Activated CD8-positive, alpha-beta T cell treated with anti-CD3 and anti-CD28 coated beads for 36 hours (primary cell): ENCODE measurements at places on chromosomes 11 and 22. TPM values are rescaled to one million over a fixed set of nuclear protein-coding genes. Genes with fewer than 3 reads are reported as not detected.

TRIM77 gene
- not detected for total RNA-seq

NRIP3 gene
- 1.1 TPM for total RNA-seq

RIC3 gene
- 7.7 TPM for total RNA-seq

PGA5 gene
- not detected for total RNA-seq

OR52N4 gene
- 0.47 TPM for total RNA-seq

SUSD2 gene
- 0.65 TPM for total RNA-seq

GRCh38 chr11:56906683-56907148, 82.0 kb upstream of the OR5AK2 start:
- no peak for DNase-seq

- peak; percentile 69 for DNase-seq
Observed at GRCh38 chr11:12087075-12088004, 23.1 kb upstream of the MICAL2 start.

GRCh38 chr22:29079218-29079901, 6.5 kb downstream of the KREMEN1 start:
- DNase-seq, result no peak

DNA sequence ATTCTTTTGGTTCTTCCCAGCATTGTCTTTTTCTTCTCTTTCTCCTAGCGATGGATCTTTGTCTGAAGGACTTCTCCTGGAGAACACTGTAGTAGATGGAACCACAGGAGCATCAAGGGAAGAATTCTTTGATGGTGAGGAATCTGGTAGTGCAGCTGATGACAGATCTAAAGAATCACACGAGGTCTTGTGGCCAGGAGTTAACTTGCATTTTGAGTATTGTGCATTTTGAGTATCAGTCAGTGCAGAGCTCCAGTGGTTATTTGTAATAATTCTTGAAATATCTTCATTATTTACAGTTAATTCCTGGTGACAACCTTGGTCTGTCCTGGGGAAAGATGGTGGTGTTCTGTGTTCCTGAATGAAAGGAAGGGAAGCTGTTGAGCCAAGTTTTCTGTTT, 14.5 kb upstream of the POGLUT3 start:
- DNase-seq, result no peak

DNA sequence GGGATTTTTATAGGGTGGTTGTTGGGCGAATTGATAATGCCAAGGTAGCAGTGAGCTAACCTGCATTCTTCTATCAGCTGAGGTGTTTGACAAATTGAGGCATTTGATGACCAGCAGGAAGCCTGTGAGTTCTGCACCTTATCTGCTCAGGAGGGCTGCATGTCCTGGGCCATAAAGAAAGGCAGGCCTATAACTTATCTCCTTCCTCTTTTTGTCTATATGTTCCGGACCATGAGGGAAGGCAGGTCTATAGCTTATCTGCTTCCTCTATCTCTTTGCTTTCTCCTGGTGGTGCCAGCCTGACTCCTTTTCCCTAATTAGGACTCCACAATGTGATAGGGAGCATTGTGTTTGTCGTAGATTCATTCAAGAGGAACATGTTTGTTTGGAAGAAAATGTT, 8.6 kb upstream of the JAM3 start:
- no peak for DNase-seq

- no peak for DNase-seq
Observed at GRCh38 chr11:103798446-103798845, 238.0 kb upstream of the DDI1 start.

DNA sequence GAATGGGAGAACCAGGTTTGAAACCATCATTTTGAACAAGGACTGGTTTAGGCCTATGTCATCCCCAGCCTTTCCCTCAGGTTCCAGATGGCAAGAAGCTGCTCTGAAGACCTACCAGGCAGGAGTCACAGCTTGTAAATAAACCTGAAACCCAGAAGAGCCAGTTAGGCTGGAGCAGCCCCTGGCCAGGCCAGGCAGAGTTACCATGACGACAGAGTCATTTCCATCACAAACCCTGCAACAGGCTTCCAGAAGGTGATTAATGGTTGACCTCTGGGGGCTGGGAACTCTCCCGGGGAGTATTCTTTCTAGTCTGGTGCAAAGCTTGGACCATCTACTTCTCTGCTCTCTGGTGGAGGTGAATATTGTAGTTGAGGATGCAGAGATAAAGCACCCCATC, 164.1 kb upstream of the NCAM1 start:
- no peak for DNase-seq

GRCh38 chr11:102900346-102900745, 25.6 kb upstream of the MMP12 start:
- no peak for DNase-seq

GRCh38 chr22:48772286-48772907, 1055.3 kb downstream of the BRD1 start:
- DNase-seq, result no peak

- peak; percentile 28 for DNase-seq
Observed at GRCh38 chr22:26542831-26543230, 30.6 kb upstream of the TFIP11 start.

DNA sequence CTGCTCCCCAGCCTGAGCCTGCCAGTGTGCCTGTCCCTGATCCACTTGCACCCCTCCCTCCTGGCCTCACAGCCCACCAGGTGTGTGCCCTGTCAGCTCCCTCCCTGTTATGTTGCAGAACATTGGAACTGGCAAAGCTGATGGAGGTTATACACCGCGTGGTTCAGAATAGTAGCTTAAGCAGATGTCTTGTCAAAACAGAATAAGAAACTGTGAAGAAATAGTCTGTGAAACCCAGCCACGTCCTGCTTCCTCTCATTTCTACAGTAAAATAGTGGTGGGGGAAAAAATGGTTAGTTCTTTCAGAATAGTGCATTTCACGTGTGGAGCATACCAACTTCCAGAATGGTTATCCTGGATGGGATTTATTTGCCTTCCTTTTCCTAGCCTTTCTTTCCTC, 161.2 kb upstream of the NAV2 start:
- DNase-seq, result no peak

GRCh38 chr22:44586999-44587736, 89.1 kb upstream of the RTL6 start:
- peak; percentile 9 for DNase-seq

DNA sequence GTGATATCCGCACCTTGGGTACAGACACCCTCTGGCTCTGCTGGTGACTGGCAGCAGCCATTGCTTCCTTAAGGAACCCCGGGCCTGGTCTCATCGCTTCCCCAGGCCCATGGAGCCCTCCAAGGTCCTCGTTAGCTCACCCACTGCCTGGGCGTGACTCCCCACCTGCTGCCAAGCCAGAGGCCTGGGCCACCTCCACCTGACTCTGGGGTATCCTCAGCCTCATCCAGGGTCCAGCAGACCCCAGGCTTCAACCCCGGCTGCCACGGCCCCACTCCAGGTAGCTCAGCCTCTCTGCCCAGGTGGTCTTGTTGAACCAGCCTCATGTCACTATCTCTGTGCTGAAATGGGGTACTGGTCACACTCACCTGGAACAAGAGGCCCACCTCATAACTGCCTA, 337.9 kb downstream of the BRD1 start:
- DNase-seq, result no peak

GRCh38 chr11:68191661-68192579, 21.2 kb downstream of the KMT5B start:
- DNase-seq, result no peak
